Activated T-helper 17 cell treated with anti-CD3 and anti-CD28 coated beads, Interleukin-2, amount 50 U/mL, for 72 hours (primary cell): ENCODE measurements at places on chromosomes 4 and X. TPM values are rescaled to one million over a fixed set of nuclear protein-coding genes. Genes with fewer than 3 reads are reported as not detected.

DNA sequence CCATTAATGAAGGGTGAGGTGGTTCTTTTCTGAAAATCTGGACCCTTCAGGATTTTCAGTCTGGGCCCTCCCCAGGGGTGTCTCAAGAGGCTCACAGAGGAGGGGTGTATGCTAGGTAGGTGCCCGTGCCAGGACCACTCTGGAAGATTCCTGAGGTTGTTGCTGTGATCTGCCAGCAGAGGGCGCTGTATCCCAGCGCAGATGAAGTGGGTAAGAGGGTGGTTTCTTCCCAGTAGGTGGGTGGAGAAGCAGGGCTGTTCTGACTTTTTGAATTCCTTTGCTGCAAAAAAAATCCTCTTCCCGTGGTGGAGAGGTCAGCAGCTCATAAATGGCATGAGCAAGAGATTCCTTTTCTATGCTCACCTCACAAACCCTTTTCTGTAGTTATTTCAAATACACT lies 51.1 kb downstream of the SCML1 start:
- H3K27ac ChIP-seq = no peak overlapping the region
- no peak overlapping the region for H3K4me3 ChIP-seq
- no peaks in the 10 kb centered on the region for H3K27me3 ChIP-seq
- H3K36me3 ChIP-seq = no peaks in the 10 kb centered on the region

- no peaks in the 10 kb centered on the region for H3K27me3 ChIP-seq
- no peak overlapping the region for H3K4me3 ChIP-seq
- no peak overlapping the region for H3K27ac ChIP-seq
- ATAC-seq = no peak
Measured at GRCh38 chrX:109632906-109633504, 8.0 kb upstream of the KCNE5 start.

DNA sequence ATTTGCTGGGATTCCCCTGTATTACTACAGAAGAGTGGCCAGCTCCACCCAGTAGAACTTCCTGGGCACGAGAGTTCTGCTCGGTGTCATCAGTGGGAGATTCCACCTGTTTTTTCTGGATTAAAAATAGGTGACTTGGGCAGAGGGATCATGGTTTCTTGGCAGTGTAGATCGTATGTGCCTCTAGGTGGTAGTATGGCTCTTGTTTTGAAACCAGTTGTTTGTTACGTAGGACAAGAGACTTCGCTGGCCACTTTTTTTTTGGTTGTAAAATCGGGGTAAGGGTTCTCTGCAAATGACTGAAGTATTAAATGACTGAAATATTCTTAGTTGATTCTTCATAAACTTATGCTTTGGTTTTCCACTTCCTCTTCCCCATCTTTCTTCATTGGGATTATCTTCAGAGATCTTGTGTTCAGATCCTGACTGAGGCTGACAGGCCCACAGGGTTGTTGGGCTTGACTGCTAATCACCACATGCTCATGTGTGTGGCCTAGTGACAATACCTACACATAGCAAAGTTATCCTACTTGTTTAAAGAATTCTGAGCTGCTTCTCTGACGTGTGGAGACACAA lies 43.8 kb upstream of the WDR1 start:
- no peaks in the 10 kb centered on the region for H3K36me3 ChIP-seq
- peak overlapping the region; percentile 44 for H3K27ac ChIP-seq
- H3K4me1 ChIP-seq = peaks cover 25% of the 10 kb centered on the region
- no peaks in the 10 kb centered on the region for H3K27me3 ChIP-seq

The FABP2 gene
- not detected for total RNA-seq

The CSAG2 gene
- not detected for total RNA-seq

The SYTL4 gene
- not detected for total RNA-seq
